T-helper 9 cell (primary cell): ENCODE measurements at places on chromosomes 4 and X.

- no peak for DNase-seq
These were observed 66.2 kb downstream of the ZAR1 start for GRCh38 chr4:48556268-48556667.

- no peak for DNase-seq
These were observed 58.8 kb downstream of the FIP1L1 start for GRCh38 chr4:53436251-53436650.

DNA sequence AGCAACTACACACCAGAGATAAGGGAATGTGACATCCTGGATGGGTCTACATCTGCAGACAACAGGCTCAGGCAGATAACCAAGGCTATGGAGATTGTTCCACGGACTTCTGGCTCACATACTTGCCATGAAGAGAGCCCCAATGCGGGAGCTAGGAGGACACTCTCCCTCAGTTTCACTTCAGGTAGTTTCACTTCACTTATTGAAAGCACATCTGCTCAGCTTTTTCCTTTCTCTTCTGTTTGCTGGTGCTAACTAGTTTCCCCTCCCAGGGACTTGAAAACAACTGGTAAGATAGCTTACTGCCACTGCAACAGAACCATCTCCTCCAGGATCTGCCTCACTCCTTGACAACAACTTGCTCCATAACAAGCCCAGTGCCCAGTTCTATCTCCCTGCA lies 1.4 kb upstream of the CT47C1 start:
- DNase-seq = no peak

- no peak for DNase-seq
These were observed 6.1 kb downstream of the AKAP17A start for GRCh38 chrX:1597345-1598020.
